ENCODE measurements at places on chromosomes 3 and 15.

DNA sequence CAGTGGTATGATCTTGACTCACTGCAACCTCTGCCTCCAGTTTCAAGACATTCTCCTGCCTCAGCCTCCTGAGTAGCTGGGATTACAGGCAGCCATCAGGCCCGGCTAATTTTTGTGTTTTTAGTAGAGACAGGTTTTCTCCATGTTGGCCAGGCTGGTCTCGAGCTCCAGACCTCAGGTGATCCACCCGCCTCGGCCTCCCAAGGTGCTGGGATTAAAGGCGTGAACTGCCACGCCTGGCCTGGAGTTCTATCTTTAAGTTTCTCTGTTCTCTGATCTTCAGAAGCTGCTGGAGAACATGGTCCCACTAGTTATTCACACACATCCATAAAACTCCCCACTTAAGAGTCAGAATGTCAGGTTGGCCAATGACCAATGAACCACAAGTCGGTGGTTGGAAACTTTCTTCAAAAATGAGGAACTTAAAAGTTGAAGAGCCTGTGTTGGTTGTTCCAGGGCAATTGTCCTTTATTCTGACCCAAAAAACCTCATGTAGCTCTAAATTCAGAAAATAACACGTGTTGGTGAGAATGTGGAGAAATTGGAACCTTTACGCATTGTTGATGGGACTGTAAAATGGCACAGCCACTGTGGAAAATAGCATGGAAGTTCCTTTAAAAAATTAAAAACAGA is 55.9 kb upstream of the PIK3CB start:
- DNase-seq = no peak

DNA sequence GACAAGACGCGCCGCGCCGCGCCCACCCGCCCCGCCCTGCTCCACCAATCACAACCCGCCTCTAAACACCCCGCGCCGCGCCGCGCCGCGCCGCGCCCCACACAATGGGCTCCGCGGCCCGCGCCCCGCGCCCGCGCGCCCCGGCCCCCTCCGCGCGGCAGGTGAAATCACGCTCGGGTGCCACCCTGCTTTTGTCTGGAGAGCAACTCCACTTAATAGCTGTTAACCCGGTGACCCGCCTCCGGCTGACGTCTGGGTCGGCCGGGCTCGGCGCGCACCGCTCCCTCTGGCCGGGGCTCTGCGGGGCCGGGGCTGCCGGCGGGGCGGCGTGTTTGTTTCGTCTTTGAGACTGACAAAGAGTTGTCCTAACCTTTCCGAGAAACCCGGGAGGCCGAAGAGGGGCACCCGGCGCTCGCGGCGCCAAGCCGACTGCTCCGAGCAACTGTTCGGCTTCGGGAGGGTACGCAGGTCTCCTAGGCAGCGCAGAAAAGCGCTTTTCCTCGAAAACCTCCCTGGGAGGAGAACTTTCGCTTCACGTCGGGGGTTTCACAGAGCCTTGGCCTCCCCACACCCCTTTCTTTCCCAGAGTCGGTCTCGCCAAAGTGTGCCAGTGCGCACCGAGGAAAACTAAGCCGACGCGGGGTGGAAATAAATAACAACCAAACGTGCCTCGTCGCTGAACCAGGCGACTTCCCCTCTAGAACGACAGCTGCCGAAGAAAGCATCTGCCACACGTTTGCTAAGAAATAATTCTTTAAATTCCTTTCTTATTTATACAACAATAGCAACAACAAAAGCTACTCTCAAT is 518.4 kb downstream of the FOXP1 start:
- DNase-seq = no peak

DNA sequence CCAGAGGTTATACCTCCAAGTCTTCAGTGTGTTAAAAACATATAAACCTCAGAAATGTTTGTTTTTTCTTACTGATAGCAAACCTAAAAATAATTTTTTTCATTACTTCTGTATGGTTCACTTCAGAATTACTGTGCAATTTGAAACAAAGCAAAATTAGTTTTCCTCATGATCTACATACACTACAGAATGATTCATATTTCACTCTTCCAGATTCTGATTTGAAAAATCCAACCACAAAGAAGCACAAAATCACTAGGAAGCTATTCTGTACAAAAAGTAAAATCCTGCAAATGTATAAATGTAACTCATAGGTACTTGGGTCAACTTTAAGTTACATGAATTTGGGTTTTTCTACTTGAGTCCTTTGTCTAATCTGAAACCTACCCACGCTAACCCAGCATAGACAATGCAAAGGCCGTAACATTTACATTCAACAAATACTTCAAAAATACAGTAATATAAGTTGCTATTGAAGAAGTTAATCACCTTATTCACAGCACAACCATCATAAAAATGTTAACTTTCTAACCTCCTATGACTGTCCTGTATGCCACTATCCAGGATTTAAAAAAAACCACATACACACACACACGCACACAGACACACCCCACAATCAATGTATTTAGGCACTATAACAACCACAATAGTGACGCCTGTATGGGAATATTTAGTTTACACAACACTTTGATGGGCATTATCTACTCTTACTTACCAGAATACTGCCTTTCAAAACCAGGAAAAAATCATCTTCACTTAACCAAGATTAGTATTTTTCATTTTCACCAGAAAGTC is 11.5 kb downstream of the ATP13A3 start:
- no peak for DNase-seq

DNA sequence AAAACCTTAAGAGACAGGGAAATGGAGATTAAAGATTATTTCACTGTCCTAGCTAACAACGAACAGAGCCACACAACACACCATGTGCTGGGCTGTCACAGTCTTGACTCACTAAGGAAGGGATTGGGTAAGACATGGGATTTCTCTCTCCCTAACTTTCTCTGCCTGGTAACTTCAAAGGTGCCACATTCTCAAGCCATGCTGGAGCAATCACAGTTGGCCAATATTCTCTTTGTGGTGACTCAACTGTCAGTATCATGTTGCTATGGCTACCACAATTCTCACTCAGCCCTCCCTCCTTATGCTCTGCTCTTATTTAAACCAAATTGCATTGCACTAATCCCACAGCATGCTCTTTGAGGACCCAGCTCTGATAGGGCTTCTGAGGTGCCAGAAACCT is 74.0 kb downstream of the OXNAD1 start:
- no peak for DNase-seq

DNA sequence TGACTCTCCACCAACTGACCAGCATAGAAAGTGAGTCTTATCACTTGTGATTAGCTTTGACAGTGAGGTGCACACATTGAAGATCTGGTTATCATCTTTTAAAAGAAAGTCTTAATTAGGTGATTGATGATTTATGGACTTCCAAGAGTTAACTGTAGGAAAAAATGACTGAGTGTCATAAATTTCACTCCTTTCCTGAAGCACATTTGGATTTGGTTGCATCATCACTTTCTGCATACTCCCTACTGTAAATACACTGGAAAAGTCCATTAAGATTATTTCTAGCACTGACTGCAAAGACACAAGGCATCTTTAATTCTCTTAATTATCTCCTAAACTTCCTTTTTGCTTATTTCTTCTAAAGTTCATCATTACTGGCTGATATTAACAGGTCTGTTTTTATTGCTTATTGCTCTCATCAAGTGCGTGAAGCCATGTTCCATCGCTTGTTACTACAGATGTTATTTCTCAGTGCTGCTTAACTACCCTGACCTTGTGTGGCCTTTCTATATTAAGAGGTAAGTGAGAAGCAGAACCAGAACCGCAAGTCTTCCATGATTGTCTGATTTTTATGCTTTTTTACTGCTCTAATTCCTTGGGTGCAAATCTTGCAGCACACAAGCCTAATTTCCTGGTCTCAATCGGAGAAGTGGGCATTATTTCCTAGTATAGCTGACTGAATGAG is 153.2 kb downstream of the MEIS2 start:
- DNase-seq = no peak

DNA sequence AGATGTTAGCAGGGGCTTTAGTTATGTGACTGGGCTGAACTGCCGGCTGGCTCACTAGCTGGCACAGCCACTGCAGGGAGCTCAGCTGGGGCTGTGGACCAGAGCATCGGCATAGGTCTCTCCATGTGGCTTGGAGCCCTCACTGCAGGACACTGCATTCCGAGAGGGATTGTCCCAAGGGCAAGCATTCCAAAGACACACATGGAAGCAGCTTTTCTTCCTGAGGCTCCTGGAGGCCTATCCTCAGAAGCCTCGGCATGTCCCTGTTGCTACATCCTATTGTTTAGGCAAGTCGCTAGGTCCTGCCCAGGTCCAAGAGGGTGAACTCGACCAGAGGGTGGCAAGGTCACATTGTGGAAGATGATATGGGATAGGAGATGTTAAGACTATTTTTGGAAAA is 209.8 kb downstream of the PLCL2 start:
- no peak for DNase-seq

DNA sequence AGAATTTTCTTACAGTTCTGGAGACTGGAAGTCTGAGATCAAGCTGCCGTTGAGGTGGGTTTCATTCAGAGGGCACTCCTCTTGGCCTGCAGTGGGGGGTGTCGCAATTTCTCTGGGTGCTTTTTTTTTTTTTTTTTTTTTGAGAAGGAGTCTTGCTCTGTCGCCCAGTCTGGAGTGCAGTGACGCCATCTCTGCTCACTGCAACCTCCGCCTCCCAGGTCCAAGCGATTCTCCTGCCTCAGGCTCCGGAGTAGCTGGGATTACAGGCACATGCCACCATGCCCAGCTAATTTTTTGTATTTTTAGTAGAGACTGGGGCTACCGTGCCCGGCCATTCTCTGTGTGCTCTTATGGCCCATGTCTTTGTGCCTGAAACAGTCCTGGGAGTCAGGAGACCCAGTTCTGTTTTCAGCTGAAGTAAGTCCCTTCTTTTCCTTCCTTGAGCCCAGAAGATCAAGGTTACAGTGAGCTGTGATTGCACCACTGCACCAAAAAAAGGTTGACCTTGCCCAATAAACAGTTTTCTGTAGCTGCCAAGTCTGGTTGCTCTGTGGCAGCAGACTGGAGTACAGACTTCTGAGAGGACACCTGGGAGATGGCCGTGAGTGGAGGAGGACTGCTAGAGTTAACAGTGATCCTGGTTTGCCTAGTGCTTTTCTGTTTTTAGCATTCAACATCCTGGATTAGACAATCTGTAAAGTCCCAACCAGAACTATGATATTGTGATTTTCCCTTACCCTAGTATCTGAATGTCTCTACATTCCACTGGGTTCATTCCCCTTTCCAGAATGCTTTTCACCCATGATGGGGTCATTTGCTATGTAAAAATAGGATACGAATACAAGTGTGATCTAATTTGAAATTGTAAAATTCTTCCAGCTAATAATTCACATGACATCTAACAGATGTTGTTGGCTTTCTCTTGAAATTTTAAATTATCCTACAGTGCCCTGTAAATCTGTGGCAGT is 76.6 kb upstream of the RNF7 start:
- no peak for DNase-seq

GRCh38 chr15:40737048-40737447 is 18.0 kb downstream of the RMDN3 start:
- no peak for DNase-seq

DNA sequence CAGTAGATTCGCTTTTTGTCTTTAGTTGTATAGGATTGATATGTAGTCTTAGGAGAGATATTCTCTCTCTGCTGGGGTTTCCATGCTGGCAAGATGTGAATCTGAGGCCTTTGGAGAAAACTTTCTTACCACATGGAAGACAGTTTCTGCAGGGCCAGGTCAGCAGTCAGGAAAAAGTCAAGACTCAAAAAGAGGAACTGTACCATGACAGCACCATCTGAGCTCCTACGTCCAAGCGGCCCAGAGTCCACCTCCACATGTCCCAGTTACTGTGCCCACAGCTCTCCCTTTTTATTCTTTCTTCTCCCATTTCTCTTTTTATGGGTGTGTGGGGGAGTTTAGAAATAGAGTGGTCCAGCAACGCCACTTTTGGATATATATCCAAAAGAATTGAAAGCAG is 172.0 kb downstream of the MTHFS start:
- DNase-seq = no peak

DNA sequence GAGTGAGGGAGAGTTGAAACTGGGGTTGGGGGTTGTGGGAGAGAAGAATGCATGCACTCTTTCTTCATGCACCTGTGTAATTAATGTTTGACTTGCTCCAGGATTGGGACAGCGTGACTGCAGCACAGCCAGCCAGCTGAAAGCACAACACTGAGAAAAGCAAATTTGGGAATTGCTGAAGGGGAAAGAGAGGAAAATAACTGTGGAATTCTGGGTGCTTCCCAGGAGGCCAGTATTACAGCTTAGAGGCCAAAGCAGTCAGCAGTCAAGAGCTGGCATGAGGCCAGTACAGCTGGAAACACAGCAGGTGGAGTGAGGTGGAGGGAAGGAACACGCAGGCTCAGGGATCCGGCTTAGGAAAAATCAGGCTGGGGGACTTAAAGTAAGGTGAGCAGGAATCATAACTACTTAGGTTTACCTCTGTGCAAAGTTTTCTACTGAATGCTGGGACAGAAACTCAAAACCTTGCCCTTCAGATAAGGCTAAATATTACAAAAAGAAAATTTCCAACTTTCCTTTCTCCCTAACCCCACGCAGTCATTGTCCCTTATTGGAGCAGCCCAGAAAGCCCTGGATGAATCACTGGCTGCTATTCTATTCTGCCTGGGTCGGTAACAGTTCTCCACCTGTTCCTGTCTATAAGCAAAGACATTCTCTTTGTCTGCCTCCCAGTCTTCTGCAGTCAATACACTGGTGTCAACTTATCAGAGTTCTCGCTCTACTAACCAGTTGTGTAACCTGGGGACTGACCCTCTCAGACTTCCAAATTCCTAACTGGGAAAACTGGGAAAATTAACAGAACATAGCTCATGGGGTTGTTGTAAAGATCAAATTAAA is 167.2 kb downstream of the MAGI1 start:
- peak; percentile 74 for DNase-seq

DNA sequence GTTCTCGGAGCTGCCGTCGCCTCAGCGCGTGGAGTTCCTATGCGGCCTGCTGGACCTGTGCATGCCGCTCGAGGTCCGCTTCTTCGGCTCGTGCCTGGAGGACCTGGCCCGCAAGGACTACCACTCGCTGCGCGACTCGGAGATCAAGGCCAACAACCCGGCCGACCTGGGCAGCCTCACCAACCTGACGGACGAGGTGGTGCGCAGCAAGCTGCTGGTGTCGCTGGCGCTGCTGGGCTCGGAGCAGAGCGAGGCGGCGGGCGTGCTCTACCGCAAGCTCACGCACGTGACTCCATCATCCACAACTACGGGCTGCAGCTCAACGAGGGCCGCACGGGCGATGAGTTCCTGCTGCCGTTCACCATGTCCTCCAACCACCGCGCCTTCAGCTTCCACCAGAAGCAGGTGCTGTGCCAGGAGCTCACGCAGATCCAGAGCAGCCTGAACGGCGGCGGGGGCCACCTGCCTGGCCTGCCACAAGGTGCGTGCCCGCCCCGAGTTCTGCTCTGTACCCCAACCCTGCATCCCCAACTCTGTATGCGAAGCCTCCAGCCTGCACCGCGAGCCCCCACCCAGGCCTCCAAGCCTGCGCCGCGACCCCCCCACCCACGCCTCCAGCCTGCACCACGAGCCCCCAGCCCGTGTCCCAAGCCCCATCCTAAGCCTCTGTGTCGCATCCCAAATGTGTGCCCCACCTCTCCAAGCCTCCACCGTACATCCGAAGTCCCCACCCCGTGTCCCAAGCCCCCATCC is 178.2 kb downstream of the OR4M2 start:
- DNase-seq = no peak

- DNase-seq = no peak
Measured at GRCh38 chr3:10570196-10570946, 65.0 kb upstream of the ATP2B2 start.

GRCh38 chr3:79729096-79729495 is 38.7 kb downstream of the ROBO1 start:
- no peak for DNase-seq
